ENCODE measurements at places on chromosomes 1 and 21.

DNA sequence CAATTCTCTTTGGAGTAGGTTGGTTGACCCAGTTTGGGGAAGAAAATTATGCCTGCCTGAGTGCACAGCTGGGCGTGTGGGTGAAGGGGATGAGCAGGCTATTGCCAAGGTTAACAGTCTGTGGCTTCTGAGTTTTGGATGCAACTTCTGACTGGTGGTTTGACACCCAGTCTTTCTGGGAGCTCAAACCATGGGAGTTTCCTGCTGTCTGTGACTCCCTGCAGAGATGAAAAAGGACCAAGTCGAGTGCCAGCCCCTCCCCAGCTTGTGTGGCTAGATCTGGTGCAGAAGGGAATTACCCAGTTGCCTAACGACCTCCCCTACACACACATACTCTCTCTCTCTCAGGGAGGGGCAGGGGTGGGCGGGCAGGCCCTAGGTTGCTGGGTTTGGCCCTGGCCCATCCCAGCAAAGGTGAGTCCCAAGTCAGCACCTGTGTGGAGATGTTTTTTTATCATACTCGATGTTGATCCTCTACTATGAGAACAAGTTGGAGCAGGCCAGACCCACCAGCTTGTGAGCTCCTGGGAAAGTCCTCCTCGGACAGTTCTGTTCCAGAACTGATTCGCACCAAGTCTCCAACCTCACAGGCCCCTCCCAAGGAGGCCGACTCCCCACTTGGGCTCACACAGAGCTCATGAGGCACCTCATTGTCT lies 28.2 kb downstream of the PKP1 start:
- DNase-seq: no peak

DNA sequence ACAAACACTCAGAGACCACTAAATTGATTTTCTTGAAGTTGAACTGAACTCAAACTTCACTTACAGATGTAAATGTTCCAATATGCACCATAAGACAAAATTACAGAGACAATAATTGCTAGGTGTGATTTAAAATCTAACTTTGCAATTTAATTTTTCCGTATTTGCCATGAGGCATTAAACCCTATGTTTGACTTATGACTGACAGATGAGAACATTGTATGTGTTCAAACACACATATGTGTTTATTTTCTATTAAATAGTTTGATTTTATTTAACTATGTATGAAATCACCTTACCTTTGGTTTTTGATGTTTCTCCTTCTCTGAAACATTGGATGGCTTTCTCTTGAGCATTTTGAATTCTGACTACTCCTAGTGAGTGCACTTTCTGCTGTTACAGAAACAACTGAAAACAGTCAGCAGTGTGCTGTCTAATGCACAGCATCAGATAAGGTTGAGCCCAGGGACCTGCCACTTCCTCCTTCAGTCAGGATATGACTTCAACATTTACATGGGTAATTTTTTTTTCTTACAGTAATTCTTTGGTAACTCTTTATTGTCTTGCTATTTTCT lies at the start of gene SAMSN1:
SAMSN1 (minus strand) TSS at position 410 of the 575 bp plus-strand sequence; CDS start at position 356, 54 bp downstream.
- peak; percentile 91 for DNase-seq

DNA sequence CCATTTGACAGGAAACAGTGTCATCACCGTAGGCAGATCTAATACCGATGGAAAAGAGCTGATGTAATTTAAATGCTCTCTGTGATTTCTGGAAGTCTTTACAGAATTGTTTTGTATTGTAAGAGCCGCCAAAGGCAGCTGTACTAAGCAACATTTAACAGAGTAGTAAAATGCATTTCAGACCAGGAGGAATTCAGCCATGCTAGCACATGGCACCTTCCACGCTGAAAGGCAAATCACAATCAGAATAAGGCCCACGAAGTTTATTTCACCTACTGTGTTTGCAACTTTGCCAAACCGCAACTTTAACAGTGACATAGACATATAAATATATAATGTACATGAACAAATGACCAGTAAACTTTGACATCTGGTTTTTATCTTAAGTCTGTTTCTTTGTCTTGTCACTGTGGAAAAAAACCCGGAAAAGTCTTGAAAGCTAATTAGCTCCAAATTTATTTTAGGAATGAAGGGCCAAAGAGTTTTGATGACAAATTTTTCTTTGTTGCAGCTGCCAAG lies 26.1 kb upstream of the DISC1 start:
- no peak for DNase-seq

DNA sequence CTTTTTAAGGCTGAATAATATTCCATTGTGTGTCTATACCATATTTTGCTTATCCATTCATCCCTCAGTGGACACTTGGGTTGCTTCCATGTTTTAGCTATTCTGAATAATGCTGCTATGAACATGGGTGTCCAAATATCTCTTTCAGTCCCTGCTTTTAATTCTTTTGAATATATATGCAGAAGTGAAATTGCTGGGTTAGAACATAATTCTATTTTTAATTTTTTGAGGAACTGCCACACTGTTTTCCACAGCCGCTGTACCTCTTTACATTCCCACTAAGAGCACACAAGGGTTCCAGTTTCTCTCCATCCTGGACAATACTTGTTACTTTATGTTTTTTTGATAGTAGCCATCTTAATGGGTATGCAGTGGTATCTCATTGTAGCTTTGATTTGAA lies 65.6 kb downstream of the RIMS3 start:
- no peak for DNase-seq

GRCh38 chr1:195754874-195755273 lies 853.4 kb downstream of the KCNT2 start:
- DNase-seq: no peak

GRCh38 chr1:88655685-88656299 lies 28.3 kb upstream of the PKN2 start:
- peak; percentile 50 for DNase-seq

DNA sequence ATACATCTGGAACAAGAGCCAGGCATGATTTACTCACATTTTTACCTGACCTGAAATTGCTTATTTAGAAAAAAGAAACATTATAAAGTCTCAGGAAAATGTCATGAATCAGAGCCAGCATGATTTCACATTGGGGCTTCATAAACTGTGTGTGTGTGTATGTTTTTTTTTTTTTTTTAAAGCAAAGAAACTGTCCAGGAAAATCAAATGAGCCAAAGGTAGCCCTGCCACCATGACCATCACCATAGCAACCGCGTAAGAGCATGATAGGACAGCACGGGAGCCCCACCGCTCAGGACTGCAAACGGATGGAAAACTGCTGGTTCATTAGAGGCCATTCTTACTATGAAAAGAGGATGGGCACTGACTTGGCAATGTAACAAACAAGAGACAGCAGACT lies 139.2 kb downstream of the NTMT2 start:
- DNase-seq: no peak

- peak; percentile 57 for DNase-seq
Observed at GRCh38 chr1:26317612-26318337, at the start of gene CD52. Gene CD52 (plus strand): TSS chr1:26317958. CDS start chr1:26318018, 60 bp downstream.

GRCh38 chr1:44409757-44410156 lies 4.7 kb downstream of the RNF220 start:
- no peak for DNase-seq

- no peak for DNase-seq
Observed at GRCh38 chr1:80731241-80731894, 1069.4 kb upstream of the ADGRL2 start.

DNA sequence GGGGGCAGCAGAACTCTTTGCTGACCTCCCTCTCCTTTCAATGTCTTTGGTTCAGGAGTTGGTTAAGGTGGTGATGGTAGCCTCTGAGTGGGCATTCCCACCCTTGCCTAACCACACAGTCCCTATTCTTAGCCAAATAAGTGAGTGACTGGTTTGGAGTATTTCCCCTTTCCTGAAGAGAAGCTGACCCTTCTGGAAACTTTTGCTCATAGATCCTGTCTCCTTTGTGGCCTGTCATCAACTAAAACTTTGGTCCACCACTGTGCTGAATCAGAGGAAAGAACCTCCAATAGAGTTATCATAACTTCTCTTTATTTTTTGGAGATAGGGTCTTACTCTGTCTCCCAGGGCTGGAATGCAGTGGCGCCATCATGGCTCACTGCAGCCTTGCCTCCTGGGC lies 31.1 kb downstream of the C1orf21 start:
- DNase-seq: no peak

DNA sequence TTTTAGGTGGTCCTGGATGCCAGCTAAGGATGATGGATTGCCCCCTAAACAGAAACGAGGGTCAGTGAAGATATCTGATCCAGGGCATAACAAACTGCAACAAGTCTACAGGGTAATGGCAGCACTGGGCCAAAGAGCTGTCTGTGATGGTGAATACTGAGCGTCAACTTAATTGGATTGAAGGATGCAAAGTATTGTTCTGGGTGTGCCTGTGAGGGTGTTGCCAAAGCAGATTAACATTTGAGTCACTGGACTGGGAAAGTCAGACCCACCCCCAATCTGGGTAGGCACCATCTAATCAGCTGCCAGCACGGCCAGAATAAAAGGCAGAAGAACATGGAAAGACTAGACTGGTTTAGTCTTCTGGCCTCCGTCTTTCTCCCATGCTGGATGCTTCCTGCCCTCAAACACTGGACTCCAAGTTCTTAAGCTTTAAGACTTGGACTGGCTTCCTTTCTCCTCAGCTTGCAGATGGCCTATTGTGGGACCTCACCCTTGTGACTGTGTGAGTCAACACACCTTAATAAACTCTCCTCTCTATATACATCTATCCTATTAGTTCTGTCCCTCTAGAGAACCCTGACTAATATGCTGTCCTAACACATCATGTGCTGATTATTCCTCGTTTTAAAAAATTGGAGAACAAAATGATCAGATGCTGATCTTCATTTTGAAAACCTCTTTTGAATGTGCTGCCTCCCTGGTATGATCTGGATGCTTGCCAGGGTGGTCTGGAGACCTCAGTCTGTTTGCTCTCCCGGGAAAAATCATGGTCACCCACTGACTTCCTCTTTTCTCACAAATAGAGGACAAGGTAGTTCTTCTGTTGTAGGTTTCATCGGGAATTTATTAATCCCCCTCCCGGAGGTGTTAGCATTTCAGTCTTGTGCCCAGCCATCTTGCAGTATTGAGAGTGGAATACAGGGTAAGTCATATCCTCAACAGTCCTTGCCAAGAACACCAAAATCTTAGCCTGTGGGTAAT lies 234.7 kb downstream of the SETD4 start:
- no peak for DNase-seq

- DNase-seq: peak; percentile 52
Observed at GRCh38 chr1:221040101-221040500, 160.9 kb downstream of the HLX start.

DNA sequence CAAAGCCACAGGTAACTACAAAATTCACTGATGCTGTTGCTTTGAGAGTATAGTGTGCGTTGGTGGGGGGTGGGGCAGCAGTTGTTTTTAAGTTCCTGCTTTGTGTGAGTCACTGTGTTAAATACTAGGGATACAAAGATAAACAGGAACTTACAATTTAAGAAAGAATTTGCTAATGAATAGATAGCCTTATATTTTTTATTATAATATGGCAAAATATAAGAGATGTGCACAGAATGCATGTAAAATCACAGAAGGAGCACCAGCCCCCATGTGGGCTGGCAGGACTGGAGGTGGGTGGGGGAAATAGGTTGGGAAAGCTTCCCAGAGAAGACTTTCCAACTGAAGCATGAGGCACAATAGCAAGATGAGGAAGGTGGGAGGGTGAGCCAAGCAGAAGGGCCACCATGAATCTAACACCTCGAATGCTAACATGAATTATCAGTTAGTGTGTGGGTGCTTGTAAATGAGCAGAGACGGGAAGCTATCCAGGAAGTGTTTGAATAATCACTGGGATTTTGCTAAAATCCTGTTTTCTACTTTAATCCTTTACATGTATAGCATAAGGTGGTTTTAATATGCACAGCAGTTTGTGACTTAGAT lies 57.0 kb upstream of the RAVER2 start:
- DNase-seq: no peak

GRCh38 chr1:232766241-232766890 lies 38.9 kb upstream of the MAP10 start:
- no peak for DNase-seq

- DNase-seq: no peak
Observed at GRCh38 chr1:234316937-234317336, 56.3 kb upstream of the COA6 start.

- no peak for DNase-seq
Observed at GRCh38 chr21:41102281-41102680, 65.7 kb upstream of the BACE2 start.

GRCh38 chr1:35834218-35834617 lies 26.4 kb downstream of the AGO4 start:
- DNase-seq: no peak

GRCh38 chr1:30258471-30258870 lies 464.9 kb downstream of the MATN1 start:
- DNase-seq: no peak

DNA sequence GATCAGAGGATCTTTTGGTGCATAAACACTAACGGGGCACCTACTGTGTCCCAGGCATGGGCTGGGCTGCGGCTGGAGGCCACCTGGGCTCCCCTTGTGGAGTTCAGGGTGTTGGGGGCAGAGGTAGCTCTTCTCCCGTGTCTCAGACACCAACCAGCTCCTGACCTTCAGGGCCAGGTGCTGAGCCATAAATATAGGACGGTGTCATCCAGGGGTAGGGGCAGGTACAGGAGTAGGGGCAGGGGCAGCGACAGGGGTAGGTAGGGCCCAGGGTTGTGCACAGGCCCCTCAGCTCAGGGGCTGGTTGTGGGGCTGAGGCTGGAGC lies 18.0 kb upstream of the LRRC3 start:
- DNase-seq: no peak

DNA sequence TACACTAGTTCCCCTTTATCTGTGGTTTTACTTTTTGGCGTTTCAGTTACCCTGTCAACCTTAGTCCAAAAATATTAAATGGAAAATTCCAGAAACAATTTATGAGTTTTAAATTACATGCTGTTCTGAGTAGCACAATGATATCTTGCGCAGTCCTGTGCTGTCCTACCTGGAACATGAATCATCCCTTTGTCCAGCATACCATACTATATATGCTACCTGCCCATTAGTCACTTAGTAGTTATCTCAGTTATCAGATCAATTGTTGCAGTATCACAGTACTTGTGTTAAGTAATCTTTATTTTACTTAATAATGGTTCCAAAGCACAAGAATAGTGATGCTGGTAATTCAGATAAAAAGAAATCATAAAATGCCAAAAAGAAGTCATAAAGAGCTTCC lies 52.7 kb downstream of the AGBL4 start:
- DNase-seq: no peak

DNA sequence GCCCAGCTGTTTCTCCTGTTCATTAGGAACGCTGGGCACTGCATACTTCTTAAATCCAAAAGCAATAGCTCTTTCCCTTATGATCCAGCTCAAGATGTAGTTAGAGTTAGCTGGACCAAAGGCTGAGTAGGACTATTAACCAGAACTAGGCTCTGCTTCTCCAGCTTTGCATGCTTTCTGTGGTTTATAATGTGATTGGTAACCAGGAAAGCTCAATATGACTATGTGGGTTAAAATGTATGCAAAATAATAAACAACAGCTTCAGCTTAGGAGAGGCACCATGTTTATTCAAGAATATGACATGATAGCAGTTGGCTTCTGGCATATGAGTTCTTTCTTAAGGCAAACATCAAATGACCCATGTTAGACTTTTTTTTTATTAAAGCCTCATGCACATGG lies 73.8 kb downstream of the LYPLAL1 start:
- no peak for DNase-seq

DNA sequence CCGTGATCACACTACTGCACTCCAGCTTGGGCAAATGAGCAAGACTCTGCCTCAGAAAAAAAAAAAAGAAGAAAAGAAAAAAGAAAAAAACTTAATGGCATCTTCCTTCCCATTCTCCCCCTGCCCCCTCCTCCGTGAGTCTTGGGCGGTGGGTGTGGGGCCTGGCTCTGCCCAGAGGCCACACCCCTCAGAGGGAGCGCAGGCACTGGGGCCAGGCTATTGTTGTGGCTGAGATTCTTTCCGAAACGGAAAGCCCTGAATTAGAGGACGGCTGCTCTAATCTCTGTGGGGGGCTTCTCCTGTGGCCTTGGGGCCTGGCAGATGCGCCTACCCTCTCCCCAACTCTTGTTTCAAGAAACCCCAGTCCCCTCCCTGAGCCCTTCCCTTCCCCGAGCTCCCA lies 4.1 kb upstream of the FAM110D start:
- no peak for DNase-seq

All from hematopoietic multipotent progenitor cell treated with erythropoietin and hydrocortisone succinate and interleukin-3 and kit ligand, for 8 days (in vitro differentiated cells).